ENCODE measurements at places on chromosomes 6 and 20.
A peak's percentile ranks its signal among the peaks of the same experiment; 100 is the strongest.

DNA sequence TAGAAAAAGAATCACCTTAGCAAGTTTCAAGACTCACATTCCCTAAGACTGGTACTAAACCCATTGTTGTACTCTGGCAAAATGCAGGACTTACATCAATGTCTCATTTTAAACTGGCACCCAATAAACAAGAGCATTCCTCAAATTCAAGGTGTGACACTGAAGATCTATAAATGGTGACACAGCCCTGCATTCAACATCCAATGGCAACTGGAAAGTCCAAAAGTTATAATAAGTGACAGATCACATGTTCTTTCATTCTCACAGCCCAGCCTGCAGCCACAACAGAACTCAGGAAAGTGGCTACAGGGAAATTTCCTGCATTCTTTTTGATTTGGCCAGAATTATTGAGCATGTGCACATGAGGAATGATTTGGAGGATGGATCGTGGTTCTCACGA is 57.5 kb downstream of the MBOAT1 start:
- no peak for DNase-seq

DNA sequence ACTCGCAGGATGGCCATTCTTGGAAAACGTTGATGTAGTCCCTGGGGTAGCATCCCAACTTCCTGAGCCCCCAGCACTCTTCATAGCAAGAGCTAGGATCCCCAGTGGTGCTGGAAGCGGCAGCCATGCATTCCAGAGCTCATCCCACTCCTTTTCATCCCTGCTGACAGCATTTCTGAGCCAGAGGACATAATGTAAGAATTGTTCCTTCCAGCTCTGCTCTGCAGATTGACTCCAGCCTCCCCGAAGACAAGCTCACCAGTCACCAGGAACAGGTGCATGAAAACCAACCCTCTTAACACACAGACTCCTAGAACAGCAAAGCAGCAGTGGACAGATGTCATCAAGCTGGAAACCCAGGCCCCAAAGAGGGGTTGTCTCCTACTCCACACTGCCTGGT is 3.8 kb downstream of the SLC13A3 start:
- no peak for DNase-seq

DNA sequence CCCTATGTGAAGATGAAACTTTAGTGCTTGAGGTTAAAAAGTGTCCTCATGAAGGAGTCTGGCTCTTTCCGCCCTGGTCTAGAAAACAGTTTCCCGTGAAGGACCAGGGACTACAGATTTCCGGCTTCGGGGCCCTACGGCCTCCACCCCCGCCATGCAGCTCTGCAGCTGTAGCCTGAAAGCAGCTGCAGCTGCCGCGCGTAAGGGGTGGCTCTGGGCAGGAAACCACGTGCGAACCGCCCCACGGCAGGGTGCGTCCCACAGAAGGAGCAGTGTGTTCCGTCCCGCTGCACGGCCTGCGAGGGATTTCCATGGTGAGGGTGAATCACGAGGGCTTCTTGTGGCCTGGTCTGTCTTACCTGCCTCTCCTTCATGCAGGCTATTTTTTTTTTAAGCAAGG is 117.0 kb downstream of the ERMARD start:
- DNase-seq = peak; percentile 18

GRCh38 chr6:166512567-166512966 is 73.9 kb downstream of the RAMACL start:
- DNase-seq = no peak

DNA sequence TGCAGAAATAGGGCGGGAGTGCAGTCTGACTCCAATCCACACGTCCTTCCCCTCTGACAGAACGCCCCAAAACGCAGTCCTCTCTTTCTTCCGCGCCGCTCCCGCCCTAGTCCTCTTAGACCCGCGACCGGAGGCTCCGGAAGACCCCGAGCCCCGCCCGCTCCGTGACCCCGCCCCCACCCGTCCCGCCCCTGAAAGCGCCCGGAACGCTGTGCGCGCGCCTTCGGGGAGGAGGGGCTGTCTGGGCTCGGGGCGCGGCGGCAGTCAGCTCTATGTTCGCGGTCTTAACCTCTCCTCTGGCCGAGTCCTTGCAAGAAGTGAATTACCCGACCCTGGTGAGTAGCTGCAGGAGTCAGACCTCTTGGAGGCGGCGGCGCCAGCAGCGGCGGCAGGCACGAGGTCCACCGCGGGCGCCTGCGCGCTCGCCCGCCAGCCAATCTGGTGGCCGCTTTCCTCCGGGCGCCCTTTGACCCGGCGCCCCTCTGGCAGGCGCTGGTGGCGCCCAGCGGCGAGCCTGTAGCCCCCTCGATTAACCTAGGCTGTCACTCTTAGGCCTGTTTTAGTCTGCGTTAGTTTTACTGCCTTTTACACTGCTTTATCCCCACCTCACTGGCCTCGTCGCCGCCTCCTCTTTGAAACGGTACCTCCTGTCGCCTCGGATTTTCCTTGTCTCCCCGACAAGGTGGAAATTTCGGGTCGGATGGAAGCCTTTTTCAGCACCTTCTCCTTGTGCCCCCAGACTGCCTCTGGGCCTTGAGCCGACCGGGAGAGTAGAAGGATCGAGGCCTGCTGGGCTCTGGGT is at the start of gene MANEA:
TSS of gene MANEA (plus strand) at position 232 of the 802 bp plus-strand sequence. CDS start 8,905 bp downstream, outside the sequence.
- peak; percentile 81 for DNase-seq

DNA sequence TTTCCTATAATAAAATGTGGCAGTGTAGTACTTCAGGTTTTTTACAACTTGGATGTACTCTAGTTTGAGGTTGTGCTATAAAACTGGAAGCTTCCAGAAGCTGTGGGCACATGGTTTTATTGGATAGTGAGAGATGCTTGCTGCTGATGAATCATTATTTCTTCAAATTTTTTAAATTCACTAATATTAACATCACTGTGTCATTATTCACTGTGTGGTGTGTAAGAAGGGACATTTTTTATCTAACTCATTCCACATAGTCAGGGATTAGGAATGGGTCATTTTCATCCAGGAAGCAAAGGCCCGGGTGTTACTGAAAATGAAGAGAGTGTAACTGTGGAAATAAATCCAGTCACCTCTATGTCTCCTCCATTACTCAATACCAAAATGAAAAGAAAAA is 421.0 kb downstream of the TENT5A start:
- DNase-seq = no peak

DNA sequence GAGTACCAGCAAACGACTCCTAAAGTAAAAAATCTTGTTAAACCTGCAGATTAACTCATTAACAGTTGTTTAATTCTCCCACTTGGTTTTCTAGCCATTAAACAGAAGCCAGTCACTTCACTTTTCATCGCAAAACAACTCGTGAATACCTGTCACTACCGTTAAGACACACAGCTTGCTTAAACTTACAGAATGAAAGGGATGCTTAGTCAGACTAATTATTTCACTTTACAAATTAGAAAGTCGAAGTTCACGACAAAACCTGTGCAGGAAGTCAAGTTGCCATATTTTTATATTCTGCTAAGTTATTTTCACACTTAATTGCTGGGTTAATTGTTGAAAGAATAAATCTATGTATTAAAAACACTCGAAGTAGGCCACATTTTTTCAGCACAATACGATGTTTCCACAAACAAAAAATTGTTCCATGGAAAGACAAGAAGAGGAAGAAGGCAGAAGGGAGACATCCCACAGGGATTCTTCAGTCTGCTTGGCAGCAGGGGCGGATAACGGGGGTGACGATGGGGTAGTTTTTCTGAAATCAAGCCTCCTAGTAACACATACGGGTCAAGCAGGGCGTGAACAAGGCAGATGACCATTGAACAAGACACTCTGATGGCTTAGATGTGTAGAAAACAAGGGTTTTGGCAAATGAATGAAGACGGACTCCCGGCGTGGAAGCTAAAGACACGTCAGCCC is 933 bp downstream of the SSR1 start:
- DNase-seq = no peak

GRCh38 chr6:166456395-166457156 is 73.8 kb upstream of the MPC1 start:
- DNase-seq = no peak

DNA sequence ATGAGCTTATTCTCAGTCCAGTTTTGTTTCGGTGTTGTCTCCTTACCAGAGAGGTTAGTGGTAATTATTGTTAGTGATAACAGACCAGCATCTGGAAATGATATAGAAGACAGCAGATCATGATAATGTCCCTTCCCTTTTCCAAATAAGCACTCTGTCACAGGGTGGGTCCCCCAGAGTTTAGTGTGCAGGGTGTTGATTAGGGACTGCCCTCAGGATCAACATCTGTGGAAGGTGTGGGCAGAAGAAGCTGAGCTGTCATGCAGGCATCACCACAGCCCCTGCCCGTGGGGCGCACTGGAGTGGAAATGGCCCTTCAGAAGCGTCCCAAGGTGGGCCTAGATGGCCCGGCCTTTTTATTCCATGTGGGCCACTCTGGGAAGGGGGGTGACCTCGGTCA is 67.6 kb upstream of the DTNBP1 start:
- no peak for DNase-seq

DNA sequence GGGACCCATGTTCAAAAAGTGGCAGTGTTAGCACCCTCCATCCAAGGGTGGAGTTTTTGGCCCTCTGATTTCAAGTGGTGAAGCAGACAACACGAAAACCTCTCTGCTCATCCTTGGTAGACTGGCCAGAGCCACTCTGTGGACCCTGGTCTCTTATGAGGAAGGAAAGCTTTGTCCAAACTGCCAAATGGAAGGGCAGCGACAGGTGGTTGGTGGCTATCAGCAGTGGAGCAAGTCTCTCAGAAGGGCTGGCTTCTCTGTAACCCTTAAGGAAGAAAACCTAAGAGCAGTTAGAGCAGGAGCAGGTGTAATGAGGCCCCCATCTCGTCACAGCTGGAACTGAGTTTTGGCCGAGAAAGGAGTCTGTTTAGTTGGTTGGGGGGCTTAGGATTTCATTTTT is 155.8 kb downstream of the SLC16A10 start:
- DNase-seq = no peak

DNA sequence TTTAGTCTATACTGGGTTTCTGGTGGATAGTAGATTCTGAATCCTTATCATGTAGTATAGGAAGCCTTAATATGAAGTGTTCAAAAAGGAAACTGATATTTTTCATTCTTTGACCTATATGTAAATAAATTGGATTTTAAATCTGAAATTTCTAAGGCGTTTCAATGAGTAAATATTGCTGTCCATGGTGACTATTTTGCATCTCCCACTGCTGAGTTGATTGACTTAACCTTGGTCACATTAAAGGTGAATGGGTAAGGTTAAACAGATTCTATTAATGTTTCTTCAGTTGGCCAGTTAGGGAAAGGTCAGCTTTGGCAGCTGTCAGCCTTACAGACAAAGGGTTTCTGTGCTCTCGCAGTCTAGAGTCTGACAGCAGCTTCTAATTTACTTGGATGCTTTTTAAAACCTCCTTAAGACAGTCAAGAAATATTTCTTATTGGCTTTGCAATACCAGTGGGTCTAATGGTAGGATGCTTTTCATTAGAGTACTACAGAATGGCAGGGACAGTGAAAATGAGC is 24.8 kb downstream of the PRIM2 start:
- DNase-seq = no peak

DNA sequence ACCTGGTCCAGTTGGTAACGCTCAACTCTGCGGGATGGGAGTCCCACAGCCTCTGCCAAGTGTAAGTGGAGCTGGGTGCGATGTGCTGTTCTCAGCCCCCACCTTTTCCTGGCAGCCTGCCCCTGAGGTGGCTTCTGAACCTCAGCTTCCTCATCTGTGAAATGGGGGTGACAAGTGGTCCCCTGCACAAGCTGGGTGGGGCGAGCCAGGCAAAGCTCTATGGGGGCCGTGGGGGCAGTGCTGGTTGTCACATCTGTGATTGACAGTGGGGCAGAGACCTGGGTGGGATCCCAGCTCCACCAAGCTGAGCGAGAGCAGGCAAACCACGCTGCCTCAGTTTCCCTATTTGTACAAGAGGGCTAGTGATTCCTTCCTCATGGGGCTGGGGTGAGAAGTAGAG is 162.6 kb downstream of the SYCP2 start:
- DNase-seq = no peak

- no peak for DNase-seq
Observed at GRCh38 chr6:138948004-138948403, 40.0 kb downstream of the REPS1 start.

DNA sequence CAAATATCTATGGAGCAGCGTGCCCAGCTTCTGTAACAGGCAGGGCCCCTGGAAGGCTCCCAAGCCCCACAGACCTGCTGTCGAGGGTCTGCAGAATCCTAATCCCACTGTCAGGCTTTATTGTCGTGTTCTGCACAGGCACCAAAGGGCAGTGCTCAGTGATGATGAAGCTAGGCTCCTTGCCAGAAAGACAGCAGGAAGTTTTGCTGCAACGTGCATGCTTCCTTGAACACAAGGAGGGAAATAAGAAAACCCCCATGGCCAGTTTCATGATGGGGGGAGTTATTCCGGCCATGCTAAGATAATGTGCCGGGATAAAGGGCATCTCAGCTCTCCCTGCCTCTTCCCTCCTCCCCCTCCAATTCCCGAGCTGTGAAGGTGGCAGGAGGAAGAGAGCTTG is 109.4 kb upstream of the KCNG1 start:
- DNase-seq = no peak

- DNase-seq = no peak
Observed at GRCh38 chr6:17354700-17355403, 38.5 kb upstream of the CAP2 start.

- DNase-seq = no peak
Observed at GRCh38 chr6:148271711-148272439, 70.8 kb upstream of the SASH1 start.

DNA sequence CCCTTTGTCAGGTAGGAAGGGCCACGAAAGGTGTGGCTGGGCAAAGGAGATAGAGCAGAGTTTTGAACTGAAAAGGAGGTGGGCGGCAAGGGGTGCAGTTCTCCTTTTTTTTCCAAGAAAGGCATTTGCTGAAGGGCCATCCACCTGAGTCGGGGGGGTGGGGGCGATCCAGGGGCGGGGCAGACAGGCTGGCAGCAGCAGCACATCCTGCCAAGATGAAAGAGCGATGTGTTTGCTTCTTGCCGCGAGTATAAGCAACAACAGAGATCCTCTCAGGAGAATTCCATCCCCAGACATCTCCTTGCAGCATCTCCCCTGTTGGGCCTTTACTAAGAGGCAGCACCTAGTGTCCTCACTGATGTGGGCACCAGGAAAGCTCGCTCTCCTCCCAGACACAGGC is 516.5 kb downstream of the CD83 start:
- no peak for DNase-seq

- DNase-seq = peak; percentile 50
Observed at GRCh38 chr6:106825156-106825555, 149.4 kb downstream of the CD24 start.

DNA sequence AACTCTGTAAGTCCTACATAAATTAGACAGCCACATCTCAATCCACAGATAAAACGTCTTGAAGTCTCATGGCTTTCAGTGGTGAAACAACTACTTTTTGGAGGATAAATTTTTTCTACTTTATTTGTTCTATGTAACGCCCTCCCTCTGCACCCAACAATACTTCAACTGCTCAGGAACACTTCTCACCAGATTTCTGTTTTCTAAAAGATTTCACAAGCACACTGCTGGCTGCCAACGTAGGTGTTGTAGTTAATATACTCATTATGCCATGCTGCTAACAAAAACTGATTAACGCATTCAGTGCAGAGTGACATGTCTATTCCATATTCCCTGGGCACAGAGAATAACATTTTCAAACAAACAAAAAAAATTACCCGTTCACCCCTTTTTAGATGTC is 10.2 kb downstream of the USP49 start:
- DNase-seq = no peak
